ENCODE measurements at places on chromosomes 7 and 10. TPM values are rescaled to one million over a fixed set of nuclear protein-coding genes. Genes with fewer than 3 reads are reported as not detected.

DNA sequence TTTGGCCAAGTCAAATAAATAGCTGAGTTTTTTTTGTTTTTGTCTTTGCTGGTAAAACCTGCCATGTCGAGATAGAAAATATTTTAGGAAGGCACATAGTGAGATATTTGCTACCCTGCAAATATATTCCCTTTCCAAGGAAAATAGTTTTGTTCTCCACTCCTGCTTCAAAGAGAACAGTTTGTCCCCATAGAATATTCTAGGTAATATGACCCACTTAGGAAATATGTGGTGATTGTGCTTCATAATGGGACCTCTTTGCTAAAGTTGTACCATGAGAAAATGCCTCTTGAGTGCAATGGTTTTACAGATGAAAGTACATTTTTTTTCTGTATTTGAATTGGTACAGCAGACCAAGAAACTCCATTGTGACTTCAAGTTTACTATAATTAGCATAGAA, 41.6 kb downstream of the SMNDC1 start:
- H3K27ac ChIP-seq: no peak overlapping the region
- no peak overlapping the region for H3K4me3 ChIP-seq
- H3K36me3 ChIP-seq: no peaks in the 10 kb centered on the region
- no peak for DNase-seq
- H3K27me3 ChIP-seq: no peaks in the 10 kb centered on the region
- H3K4me1 ChIP-seq: no peaks in the 10 kb centered on the region

- no peaks in the 10 kb centered on the region for H3K27me3 ChIP-seq
- peak overlapping the region; percentile 21 for H3K27ac ChIP-seq
Measured at GRCh38 chr10:69911613-69912528, 110.2 kb downstream of the COL13A1 start.

DNA sequence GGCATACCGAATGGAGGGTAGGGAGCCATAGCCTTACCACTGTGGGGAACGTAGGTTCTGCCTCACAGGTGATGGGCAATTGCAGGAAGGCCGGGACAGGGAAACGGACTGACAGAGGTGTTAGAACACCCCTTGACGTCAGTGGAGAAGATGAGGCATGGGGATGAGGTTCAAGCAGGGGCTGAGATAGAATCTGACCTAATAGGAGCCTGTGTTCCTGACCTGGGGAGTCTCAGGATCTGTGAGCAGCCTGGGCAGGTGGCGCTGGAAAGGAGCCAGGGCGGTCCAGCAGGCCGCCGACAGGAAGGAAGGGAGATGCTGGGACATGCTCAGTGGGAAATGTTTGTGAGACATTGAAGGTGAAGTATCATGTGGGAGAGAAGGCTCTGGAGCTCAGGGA, 109.4 kb downstream of the WDFY4 start:
- H3K36me3 ChIP-seq: no peaks in the 10 kb centered on the region
- H3K27me3 ChIP-seq: no peaks in the 10 kb centered on the region
- H3K4me1 ChIP-seq: no peaks in the 10 kb centered on the region
- no peak overlapping the region for H3K27ac ChIP-seq

GRCh38 chr10:71806704-71807556, 33.6 kb upstream of the VSIR start:
- no peak for DNase-seq
- H3K27ac ChIP-seq: no peak overlapping the region
- H3K4me1 ChIP-seq: no peaks in the 10 kb centered on the region

- no peaks in the 10 kb centered on the region for H3K4me1 ChIP-seq
- H3K27me3 ChIP-seq: no peaks in the 10 kb centered on the region
- no peak for DNase-seq
- H3K27ac ChIP-seq: no peak overlapping the region
Measured at GRCh38 chr7:97215556-97215955, 98.1 kb downstream of the SDHAF3 start.

- no peaks in the 10 kb centered on the region for H3K4me1 ChIP-seq
- no peaks in the 10 kb centered on the region for H3K36me3 ChIP-seq
- no peaks in the 10 kb centered on the region for H3K27me3 ChIP-seq
Measured at GRCh38 chr7:118195837-118196474, 12.0 kb downstream of the LSM8 start.

GRCh38 chr7:116576350-116577319, 51.8 kb downstream of the CAV1 start:
- no peak overlapping the region for H3K27ac ChIP-seq
- H3K27me3 ChIP-seq: no peaks in the 10 kb centered on the region
- H3K36me3 ChIP-seq: no peaks in the 10 kb centered on the region
- no peaks in the 10 kb centered on the region for H3K4me1 ChIP-seq
- H3K4me3 ChIP-seq: no peak overlapping the region
- DNase-seq: no peak

GRCh38 chr7:113086431-113086888, at the start of gene GPR85:
Gene GPR85, minus strand, starts transcription at chr7:113086827. Its CDS starts 2,106 bp downstream, at chr7:113084721.
- no peaks in the 10 kb centered on the region for H3K4me1 ChIP-seq
- H3K27me3 ChIP-seq: peaks cover 8% of the 10 kb centered on the region
- peak within 1 kb of the TSS; percentile 54 for H3K27ac ChIP-seq
- H3K4me3 ChIP-seq: peak within 1 kb of the TSS; percentile 52
- H3K36me3 ChIP-seq: no peaks in the 10 kb centered on the region
- peak; percentile 65 for DNase-seq

DNA sequence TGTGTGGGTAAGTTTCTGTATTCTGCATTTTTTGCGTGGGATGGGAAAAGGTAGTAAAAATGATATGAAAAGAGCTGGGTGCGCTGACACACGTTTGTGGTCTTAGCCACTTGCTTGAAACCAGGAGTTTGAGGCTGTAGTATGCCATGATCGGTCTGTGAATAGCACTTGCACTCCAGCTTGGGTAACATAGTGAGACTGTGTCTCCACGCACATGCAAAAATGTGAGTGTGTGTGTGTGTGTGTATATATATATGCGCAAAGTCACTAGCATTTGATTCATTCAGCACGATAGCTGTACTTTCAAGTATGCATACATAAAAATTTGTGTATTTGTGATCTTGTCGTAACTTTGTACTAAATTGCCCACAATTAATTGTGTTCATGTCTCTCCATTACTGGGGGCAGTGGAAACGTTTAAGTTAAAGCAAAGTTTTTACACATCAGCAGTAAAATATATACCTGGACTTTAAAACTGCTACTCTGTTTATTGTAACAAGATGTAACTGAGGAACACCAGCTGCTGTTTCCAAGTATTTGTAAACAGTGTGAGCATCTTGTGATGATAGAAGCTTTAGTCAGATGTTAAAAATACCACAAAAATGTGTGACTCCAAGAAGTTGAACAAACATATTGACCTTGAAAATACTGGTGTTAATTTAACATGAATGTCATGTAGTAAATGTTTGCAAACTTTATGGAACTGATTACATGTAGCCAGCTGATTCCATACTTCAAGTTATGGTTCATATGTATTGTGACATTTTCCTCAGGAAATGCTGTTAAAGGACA, 1.6 kb downstream of the ZRANB1 start:
- DNase-seq: no peak
- peaks cover 4% of the 10 kb centered on the region for H3K36me3 ChIP-seq
- no peak overlapping the region for H3K27ac ChIP-seq
- no peaks in the 10 kb centered on the region for H3K4me1 ChIP-seq
- no peaks in the 10 kb centered on the region for H3K27me3 ChIP-seq

- H3K36me3 ChIP-seq: no peaks in the 10 kb centered on the region
- no peak overlapping the region for H3K4me3 ChIP-seq
- no peak overlapping the region for H3K27ac ChIP-seq
Measured at GRCh38 chr10:31620226-31621151, 301.5 kb downstream of the ZEB1 start.

DNA sequence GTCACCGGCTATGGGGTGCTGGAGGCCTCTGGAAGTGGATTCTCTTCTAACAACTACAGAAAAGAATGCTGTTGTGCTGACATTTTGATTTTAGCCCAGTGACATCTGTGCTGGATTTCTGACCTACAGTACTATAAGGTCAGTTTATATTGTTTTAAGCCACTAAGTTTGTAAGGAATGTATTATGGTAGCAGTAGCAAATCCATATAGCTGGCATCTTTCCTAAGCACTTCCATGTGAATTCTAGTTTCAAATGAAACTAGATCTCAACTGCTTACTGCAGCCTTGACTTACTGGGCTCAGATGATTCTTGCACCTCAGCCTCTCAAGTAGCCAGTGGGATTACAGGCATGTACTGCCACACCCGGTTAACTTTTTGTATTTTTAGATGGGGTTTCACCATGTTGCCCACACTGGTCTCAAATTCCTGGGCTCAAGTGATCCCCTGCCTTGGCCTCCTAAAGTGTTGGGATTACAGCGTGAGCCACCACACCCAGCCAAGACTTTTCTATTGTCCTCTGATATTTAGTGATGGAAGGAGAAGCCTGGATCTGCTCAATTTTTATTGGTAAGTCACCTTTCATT, 414.0 kb downstream of the PHTF2 start:
- no peaks in the 10 kb centered on the region for H3K4me1 ChIP-seq
- no peak overlapping the region for H3K27ac ChIP-seq
- no peaks in the 10 kb centered on the region for H3K36me3 ChIP-seq
- no peak for DNase-seq
- no peak overlapping the region for H3K4me3 ChIP-seq
- H3K27me3 ChIP-seq: no peaks in the 10 kb centered on the region

- H3K27me3 ChIP-seq: no peaks in the 10 kb centered on the region
- no peak for DNase-seq
- H3K36me3 ChIP-seq: no peaks in the 10 kb centered on the region
- no peak overlapping the region for H3K27ac ChIP-seq
Measured at GRCh38 chr10:28730031-28730778, 52.9 kb downstream of the BAMBI start.

LBX1 gene
- polyA plus RNA-seq: not detected

NCF1 gene
- polyA plus RNA-seq: 13.5 TPM

CCL24 gene
- polyA plus RNA-seq: 76.7 TPM

ABCB1 gene
- polyA plus RNA-seq: 87.6 TPM

LRRD1 gene
- polyA plus RNA-seq: 0.13 TPM

PLA2G12B gene
- polyA plus RNA-seq: 31.5 TPM

Data from small intestine (tissue), 16 donors.